Upper lobe of left lung (tissue), 6 donors: ENCODE measurements at places on chromosomes 2 and 18.

DNA sequence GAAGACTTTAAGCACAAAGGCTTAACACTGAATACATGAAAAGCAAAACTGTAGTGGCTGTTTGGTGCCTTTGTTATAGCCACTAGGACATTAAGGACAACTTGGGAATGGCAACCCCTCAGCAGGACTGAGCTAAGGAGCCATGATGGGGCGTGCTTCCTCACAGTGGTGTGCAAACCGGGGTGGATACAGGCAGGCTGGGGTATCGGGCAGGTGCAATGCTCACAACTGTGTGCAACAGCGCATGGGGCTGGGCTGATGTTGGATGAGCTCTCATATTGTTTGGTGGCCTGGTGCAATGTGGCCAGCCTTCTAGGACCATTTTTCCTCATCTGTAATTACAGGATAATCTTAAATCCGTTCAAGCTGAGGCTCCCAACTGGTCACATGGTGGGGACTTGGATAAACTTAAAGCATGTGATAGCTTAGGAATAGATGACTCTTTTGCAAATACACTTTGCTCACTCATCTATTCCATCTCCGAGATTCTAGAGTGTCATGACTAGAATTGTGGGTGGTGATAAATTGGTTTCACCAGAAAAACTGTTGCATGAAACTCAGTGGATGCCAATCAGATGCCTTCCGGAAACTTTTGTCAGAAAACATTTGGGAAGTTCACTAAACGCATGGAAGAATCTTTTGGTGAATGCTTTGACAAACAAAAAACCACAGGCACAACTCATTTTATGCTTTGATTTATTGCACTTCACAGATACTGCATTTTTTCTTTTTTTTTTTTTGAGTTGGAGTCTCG is 116.5 kb downstream of the PXDN start:
- no peaks in the 10 kb centered on the region for H3K36me3 ChIP-seq
- H3K27me3 ChIP-seq, result no peaks in the 10 kb centered on the region
- H3K4me1 ChIP-seq, result peaks cover 20% of the 10 kb centered on the region
- no peak overlapping the region for H3K27ac ChIP-seq
- no peak overlapping the region for H3K4me3 ChIP-seq
- DNase-seq, result peak; percentile 19

DNA sequence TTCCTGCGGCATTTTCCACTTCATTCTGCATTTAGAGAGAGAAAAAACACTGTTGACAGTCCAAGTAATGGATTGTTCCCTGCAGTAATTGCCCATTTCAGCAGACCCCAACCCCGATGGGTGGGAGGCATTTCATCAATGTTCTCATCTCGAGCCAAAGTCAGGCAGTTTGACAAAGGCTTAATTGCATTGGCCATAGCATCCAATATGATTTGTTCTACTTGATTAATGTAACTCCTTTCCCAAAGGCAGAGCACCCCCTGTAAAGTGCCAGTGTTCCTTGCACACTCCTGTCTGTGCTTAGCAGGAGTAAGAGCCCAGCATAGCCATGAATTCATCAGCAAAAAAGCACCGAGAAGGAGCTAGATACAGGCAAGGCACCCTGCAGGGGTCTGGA is 174.4 kb downstream of the SEPTIN10 start:
- H3K27ac ChIP-seq, result no peak overlapping the region
- no peak overlapping the region for H3K4me3 ChIP-seq
- H3K36me3 ChIP-seq, result peaks cover 16% of the 10 kb centered on the region
- peaks cover 13% of the 10 kb centered on the region for H3K4me1 ChIP-seq
- no peak for DNase-seq

DNA sequence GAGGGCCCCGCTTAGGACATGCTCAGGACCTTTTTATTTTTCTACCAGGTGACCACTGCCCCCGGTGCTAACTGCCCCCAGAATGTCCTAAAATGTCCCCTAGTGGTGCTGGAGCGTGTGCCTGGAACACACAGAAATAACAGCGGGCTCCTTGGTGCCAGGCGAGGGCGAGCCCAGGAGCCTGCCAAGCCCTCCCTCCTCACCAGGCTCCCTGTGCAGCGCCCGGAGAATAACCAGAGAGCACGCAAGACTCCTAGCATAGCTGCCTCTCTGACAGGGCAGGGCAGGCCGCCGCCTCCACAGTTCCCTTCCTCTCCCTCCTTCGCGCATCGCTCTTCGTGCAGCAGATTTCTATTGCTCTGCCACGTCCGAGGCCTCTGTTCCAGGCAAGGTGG is 84.3 kb upstream of the ZNF516 start:
- H3K36me3 ChIP-seq, result no peaks in the 10 kb centered on the region
- no peak overlapping the region for H3K27ac ChIP-seq
- H3K4me1 ChIP-seq, result no peaks in the 10 kb centered on the region
- DNase-seq, result peak; percentile 50
- H3K27me3 ChIP-seq, result no peaks in the 10 kb centered on the region
- H3K4me3 ChIP-seq, result no peak overlapping the region

DNA sequence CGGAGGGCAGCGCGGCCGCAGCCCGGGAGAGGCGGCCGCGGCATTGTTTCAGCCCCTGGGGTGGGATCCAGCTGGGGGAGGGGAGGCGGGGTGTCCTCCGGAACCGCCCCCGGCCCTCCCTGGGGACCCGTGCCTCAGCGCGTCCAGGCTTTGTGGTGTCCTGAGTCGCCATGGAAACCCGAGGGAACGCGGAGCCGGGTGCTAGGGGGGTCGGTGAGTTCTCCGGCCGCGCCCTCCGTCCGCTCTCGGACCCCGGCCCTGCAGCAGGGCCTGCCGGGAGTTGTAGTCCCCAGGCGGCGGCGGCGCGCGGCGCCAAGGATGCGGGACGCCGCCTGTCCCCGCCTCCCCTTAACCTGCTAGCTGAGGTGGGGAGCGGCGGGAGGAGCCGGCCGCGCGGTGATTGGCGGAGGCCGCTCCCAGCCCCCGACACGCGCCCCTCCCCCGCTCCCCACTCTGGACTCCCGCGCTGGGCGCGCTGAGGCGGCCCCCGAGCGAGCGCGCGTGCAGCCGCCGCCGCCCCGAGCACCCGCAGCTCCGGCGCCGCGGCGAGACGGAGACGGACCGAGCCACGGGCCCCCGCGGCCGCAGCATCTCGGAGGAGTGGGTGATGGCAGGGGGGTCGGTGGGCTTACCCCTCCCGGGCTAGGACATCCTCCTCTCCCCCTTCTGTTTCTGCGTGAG is at the start of gene DPYSL5:
TSS of gene DPYSL5 (plus strand) at position 478 of the 681 bp plus-strand sequence. CDS start 50,368 bp downstream, outside the sequence.
- H3K27me3 ChIP-seq, result no peaks in the 10 kb centered on the region
- peak within 1 kb of the TSS; percentile 20 for H3K4me3 ChIP-seq
- DNase-seq, result no peak
- H3K4me1 ChIP-seq, result peaks cover 26% of the 10 kb centered on the region
- H3K27ac ChIP-seq, result no peak within 1 kb of the TSS
